A673 (cell line): ENCODE measurements at places on chromosomes 11 and 22. TPM values are rescaled to one million over a fixed set of nuclear protein-coding genes. Genes with fewer than 3 reads are reported as not detected.

- no peaks in the 10 kb centered on the region for H3K27me3 ChIP-seq
- peaks cover 13% of the 10 kb centered on the region for H3K4me1 ChIP-seq
- peak overlapping the region; percentile 98 for H3K27ac ChIP-seq
- H3K4me3 ChIP-seq: peak overlapping the region; percentile 69
- H3K36me3 ChIP-seq: peaks cover 37% of the 10 kb centered on the region
- DNase-seq: no peak
These were observed 314 bp downstream of the RIC8A start for GRCh38 chr11:207863-208180.

DNA sequence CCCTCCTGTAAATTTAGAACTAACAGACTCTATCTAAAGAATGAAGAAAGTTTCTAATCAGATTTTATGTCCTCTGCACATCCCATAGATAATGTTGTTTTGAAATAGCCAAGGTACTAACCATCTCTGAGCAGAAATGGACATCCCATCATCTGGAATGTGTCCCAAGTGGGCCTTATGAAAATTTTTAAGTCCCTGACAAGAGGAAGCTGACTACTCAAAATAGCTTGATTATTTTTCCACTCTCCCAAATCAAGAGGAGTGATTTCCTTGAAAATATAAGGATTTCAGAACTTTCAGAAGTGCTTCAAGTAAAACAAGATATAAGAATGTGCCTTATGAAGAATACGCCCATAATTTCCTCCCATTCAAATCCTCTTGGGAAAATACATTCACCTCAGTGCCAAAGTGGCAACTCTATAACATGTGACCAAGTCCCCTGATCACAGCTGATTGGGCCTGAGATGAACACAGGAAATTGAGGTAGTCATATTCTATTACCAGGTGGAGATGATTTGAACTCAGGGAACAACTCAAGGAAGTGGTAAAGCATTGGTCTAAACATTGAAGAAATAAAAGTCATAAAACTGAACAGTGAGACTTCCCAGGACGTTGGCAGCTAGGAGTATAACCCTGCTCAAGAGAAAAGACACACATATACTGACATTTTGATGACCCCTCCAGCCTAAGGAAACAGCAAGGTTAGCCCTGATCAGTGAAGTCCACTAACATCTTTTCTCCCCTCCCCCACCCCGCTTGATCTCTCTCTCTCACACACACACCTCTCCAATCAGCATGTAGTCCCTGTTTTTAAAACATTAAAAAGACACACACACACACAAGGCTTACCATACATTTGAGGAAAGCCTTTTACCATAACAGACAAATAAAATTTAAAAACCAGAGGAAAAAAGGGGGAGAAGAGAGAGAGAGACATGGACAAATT is 70.8 kb upstream of the TEAD1 start:
- no peak overlapping the region for H3K27ac ChIP-seq
- no peaks in the 10 kb centered on the region for H3K27me3 ChIP-seq
- no peak overlapping the region for H3K4me3 ChIP-seq
- H3K36me3 ChIP-seq: no peaks in the 10 kb centered on the region
- peaks cover 40% of the 10 kb centered on the region for H3K4me1 ChIP-seq

- no peaks in the 10 kb centered on the region for H3K27me3 ChIP-seq
- peaks cover 47% of the 10 kb centered on the region for H3K4me1 ChIP-seq
- no peak for DNase-seq
These were observed 51.5 kb downstream of the RBFOX2 start for GRCh38 chr22:35977136-35977535.

DNA sequence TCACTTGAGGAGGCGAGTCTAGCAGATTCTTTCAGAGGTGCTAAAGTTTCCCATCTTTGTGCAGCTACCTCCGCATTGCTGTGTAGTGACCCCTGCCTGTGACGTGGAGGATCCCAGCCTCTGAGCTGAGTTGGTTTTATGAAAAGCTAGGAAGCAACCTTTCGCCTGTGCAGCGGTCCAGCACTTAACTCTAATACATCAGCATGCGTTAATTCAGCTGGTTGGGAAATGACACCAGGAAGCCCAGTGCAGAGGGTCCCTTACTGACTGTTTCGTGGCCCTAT is 8.9 kb upstream of the SAMM50 start:
- H3K4me1 ChIP-seq: peaks cover 8% of the 10 kb centered on the region
- H3K36me3 ChIP-seq: peaks cover 14% of the 10 kb centered on the region
- no peaks in the 10 kb centered on the region for H3K27me3 ChIP-seq
- H3K27ac ChIP-seq: no peak overlapping the region
- peak; percentile 30 for DNase-seq

GRCh38 chr22:25006354-25006753 is 53.8 kb downstream of the KIAA1671 start:
- no peaks in the 10 kb centered on the region for H3K36me3 ChIP-seq
- H3K27ac ChIP-seq: no peak overlapping the region
- DNase-seq: no peak
- H3K4me3 ChIP-seq: no peak overlapping the region

DNA sequence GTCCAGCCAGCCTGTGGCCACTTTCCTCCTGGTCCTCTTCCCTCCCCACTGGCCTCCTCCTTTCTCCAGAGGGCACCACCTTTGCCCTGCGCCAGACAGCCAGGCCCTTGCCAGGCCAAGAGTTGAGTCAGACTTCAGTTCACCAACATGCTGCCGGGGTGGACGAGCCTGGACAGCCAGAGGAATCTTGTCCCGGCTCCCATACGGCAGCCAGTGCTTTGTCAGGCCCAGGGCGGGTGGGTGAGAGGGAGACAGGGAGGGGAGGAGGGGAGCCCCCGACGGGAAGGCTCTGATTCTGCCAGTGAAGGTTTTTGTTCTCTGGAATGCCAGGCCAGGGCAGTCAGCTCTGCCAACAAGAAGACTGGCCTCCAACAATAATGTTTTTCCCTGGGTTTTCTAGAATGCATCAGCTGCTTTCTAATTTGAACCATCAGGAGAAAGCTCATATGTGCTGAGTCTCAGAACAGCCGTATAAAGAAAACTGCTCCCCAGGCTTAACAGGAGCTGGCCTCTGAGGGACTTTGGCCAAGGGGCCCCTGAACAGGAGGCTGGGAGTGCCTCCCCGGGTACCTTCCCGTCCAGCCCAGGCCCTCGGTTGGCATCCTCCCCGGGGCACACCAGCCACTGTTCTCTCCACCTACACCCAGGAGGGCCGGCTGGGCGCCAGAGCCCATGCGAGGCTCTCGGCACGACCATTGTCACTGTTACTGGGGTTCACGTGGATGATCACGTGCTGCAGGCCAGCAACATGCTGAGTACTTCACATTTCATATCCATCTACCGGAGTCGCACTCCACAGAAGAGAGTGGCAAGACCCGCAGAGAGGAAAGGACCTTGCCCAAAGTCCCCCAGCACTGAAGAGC is 28.6 kb downstream of the LIF start:
- no peaks in the 10 kb centered on the region for H3K4me1 ChIP-seq
- no peak for DNase-seq
- no peaks in the 10 kb centered on the region for H3K27me3 ChIP-seq
- no peak overlapping the region for H3K4me3 ChIP-seq
- H3K36me3 ChIP-seq: no peaks in the 10 kb centered on the region

GRCh38 chr11:122179961-122180834 is 64.2 kb upstream of the BLID start:
- H3K27me3 ChIP-seq: no peaks in the 10 kb centered on the region
- H3K36me3 ChIP-seq: no peaks in the 10 kb centered on the region
- H3K27ac ChIP-seq: peak overlapping the region; percentile 53
- peaks cover 32% of the 10 kb centered on the region for H3K4me1 ChIP-seq
- DNase-seq: peak; percentile 82

DNA sequence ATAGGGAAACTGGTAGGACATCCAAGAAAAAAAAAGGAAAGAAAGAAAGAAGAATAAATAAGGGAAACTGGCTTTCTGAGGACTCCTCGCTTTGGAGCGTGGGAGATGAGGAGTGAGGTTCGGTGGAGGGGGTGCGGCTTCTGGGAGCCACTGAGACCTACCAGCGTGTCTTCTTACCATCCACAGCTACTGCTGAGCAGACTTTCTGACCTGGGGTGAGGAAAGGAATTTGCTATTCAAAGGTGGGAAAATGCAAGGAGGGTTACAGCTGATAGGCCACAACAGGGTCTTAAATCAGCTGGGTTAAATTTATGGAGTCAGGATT is 488 bp upstream of the SELENOM start:
- H3K27me3 ChIP-seq: no peaks in the 10 kb centered on the region
- peak overlapping the region; percentile 14 for H3K27ac ChIP-seq
- H3K4me1 ChIP-seq: peaks cover 4% of the 10 kb centered on the region
- DNase-seq: no peak

GRCh38 chr11:103530257-103530656 is 421.0 kb downstream of the DYNC2H1 start:
- no peaks in the 10 kb centered on the region for H3K27me3 ChIP-seq
- no peaks in the 10 kb centered on the region for H3K36me3 ChIP-seq
- H3K4me1 ChIP-seq: peaks cover 25% of the 10 kb centered on the region
- H3K27ac ChIP-seq: no peak overlapping the region
- no peak for DNase-seq
- no peak overlapping the region for H3K4me3 ChIP-seq

Gene OR52D1
- total RNA-seq: not detected in 2 replicates

Gene KCNQ1
- total RNA-seq: not detected in 2 replicates
